ENCODE measurements at places on chromosomes 13 and 19.
A peak's percentile ranks its signal among the peaks of the same experiment; 100 is the strongest.

- H3K4me1 ChIP-seq = peaks cover 22% of the 10 kb centered on the region
- H3K27me3 ChIP-seq = peaks cover 6% of the 10 kb centered on the region
- no peak overlapping the region for H3K4me3 ChIP-seq
- DNase-seq = no peak
These were observed 19.7 kb downstream of the ACOD1 start for GRCh38 chr13:76968041-76968440.

DNA sequence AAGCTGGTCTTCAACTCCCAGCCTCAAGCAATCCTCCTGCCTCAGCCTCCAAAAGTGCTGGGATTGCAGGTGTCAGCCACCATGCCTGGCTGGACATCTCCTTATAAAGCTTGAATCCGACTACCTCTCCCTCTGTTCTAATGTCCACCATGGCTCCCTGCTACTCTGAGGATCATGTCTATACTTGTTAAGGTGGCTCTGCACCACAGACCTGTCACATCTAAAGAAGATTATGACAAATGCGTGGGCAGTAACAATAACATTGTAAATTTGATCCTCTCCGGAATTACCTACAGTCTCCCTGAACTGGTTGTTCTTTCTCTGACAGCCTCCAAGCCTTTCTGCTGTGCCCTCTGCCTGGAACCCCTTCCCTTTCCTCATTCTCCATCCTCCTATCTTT lies 1.8 kb downstream of the NXNL1 start:
- DNase-seq = no peak
- H3K27me3 ChIP-seq = peaks cover 31% of the 10 kb centered on the region
- H3K4me3 ChIP-seq = no peak overlapping the region
- H3K36me3 ChIP-seq = no peaks in the 10 kb centered on the region
- no peaks in the 10 kb centered on the region for H3K4me1 ChIP-seq
- H3K27ac ChIP-seq = no peak overlapping the region

- no peak for DNase-seq
- H3K4me3 ChIP-seq = no peak overlapping the region
- H3K36me3 ChIP-seq = no peaks in the 10 kb centered on the region
- H3K27me3 ChIP-seq = no peaks in the 10 kb centered on the region
These were observed 1066.7 kb upstream of the PCDH20 start for GRCh38 chr13:62482351-62482750.

GRCh38 chr19:46241626-46242025 lies 12.1 kb downstream of the IGFL1 start:
- H3K27ac ChIP-seq = peak overlapping the region; percentile 26
- no peaks in the 10 kb centered on the region for H3K36me3 ChIP-seq
- H3K4me1 ChIP-seq = peaks cover 23% of the 10 kb centered on the region
- H3K27me3 ChIP-seq = peaks cover 2% of the 10 kb centered on the region

DNA sequence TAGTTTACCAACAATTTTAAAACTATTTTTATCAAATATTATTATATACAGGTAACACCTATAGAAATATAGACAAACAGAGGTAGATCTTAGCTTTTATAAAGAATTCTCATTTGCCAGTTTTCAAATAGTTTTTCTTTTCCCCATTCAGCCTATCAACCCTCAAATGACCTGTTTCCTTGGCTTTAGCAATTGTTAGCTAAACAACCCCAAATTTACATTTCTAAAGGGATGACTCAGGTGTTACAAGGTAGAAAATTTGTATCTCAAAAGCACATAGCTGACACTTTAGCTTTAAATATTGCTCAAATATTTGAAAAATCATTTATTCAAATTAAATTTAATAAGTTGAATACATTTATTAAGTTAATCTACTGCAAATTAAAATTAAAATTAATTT lies 1207.2 kb downstream of the SLITRK1 start:
- no peaks in the 10 kb centered on the region for H3K27me3 ChIP-seq
- H3K4me3 ChIP-seq = no peak overlapping the region
- no peak overlapping the region for H3K27ac ChIP-seq
- no peaks in the 10 kb centered on the region for H3K36me3 ChIP-seq
- no peak for DNase-seq
- H3K4me1 ChIP-seq = no peaks in the 10 kb centered on the region

DNA sequence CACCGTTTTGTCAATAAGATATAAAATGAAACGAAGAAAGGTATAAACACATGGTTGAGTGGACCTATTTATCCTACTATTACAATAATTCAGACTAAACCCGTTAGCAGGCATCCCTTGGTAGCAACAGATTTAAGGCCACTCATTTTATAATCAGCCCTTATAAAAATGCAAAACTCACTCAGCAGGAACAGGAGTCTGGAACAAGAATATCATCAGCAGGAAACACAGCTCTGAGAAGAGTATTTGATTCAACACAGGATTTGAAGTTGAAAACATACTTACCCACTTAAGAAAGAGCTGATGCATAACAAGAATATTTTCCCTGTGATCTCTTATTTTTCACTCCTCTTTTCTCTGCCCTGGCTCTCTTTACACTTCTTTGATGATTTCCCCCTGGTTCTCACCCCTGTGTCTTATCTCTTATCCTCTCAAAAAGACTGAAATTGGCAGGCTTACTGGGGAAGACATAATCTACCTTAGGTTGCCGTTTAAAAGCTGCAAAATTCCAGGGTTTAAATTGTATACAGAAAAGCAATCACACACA lies 1722.7 kb downstream of the SLITRK5 start:
- no peaks in the 10 kb centered on the region for H3K36me3 ChIP-seq
- no peaks in the 10 kb centered on the region for H3K27me3 ChIP-seq
- peaks cover 2% of the 10 kb centered on the region for H3K4me1 ChIP-seq
- no peak overlapping the region for H3K27ac ChIP-seq

DNA sequence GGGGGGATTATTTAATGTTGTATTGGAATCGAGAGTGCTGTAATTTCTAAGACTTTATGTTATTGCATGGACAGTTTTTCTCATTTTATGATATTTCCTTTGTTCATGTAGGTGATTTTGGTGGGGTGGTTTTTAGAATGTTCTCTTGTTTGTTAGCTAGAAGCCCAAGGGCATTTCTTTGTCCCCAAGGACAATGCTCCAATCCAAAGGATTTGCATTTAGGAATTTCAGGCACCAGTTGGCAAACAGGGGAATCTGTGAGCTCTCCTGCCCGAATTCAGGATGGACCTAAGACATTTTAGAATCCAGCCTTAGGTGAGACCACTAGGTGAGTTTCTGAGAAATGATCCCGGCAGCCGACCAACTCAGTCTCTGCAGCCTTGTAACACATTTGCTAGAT lies 324.9 kb downstream of the KCNRG start:
- H3K4me3 ChIP-seq = no peak overlapping the region
- no peak for DNase-seq
- H3K27ac ChIP-seq = no peak overlapping the region

DNA sequence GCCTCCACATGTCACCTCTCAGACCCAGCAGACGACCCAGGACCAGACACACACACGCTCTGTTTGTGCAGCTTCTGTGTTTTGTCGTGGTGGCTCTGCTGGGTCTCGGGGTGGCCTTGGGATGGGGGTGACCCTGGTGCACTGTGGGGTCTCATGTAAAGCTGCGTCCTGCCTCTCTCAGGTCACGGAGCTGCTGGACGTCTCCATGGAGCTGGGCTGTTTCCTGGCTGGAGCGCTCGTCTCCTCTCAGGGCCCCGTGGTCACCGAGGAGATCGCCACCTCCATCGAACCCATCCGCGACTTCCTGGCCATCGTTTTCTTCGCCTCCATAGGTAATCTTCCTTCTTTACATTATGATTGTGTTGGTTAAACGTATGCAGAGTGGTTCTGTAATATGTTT lies 45.4 kb upstream of the TFDP1 start:
- H3K4me3 ChIP-seq = no peak overlapping the region
- H3K4me1 ChIP-seq = peaks cover 11% of the 10 kb centered on the region
- H3K27me3 ChIP-seq = no peaks in the 10 kb centered on the region
- DNase-seq = no peak
- no peak overlapping the region for H3K27ac ChIP-seq

DNA sequence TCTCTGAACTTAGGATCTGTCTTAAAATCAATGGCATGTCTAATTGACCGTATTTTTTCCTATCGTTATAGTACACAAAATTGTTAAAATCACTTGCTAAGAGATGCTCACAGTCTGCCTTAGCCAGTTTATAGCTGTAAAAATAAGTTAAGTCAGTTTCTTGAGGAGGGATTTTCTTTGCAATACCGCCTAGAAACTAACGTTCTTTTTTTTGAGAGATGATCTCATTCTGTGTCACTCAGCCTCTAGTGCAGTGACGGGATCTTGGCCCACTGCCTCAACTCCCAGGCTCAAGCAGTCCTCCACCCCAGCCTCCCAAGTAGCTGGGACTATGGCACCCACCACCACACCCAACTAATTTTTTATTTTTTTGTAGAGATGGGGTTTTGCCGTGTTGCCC lies 4.4 kb downstream of the CKAP2 start:
- no peak for DNase-seq
- H3K4me3 ChIP-seq = no peak overlapping the region

Data from progenitor cell of endocrine pancreas (in vitro differentiated cells).